GM23248 (cell line): ENCODE measurements at places on chromosomes 11 and 22.

- no peaks in the 10 kb centered on the region for H3K27me3 ChIP-seq
- DNase-seq, result no peak
- H3K27ac ChIP-seq, result no peak overlapping the region
- H3K4me3 ChIP-seq, result no peak overlapping the region
Observed at GRCh38 chr11:47943721-47944586, 36.4 kb upstream of the PTPRJ start.

GRCh38 chr11:59187035-59187434 is 15.1 kb downstream of the DTX4 start:
- no peak overlapping the region for H3K27ac ChIP-seq
- H3K27me3 ChIP-seq, result no peaks in the 10 kb centered on the region; the same call in 1 of the 2 replicates
- no peaks in the 10 kb centered on the region for H3K36me3 ChIP-seq
- DNase-seq, result no peak
- no peaks in the 10 kb centered on the region for H3K4me1 ChIP-seq

GRCh38 chr11:94595076-94595475 is 27.9 kb downstream of the PIWIL4 start:
- no peaks in the 10 kb centered on the region for H3K27me3 ChIP-seq
- no peaks in the 10 kb centered on the region; the same call in 1 of the 2 replicates for H3K36me3 ChIP-seq
- DNase-seq, result no peak
- no peak overlapping the region for H3K27ac ChIP-seq

- H3K4me1 ChIP-seq, result no peaks in the 10 kb centered on the region
- H3K36me3 ChIP-seq, result no peaks in the 10 kb centered on the region
- DNase-seq, result no peak
- no peak overlapping the region for H3K4me3 ChIP-seq
- H3K27me3 ChIP-seq, result no peaks in the 10 kb centered on the region
Observed at GRCh38 chr11:134572741-134573675, 161.0 kb upstream of the B3GAT1 start.
